ENCODE measurements at places on chromosomes 2 and 18.

DNA sequence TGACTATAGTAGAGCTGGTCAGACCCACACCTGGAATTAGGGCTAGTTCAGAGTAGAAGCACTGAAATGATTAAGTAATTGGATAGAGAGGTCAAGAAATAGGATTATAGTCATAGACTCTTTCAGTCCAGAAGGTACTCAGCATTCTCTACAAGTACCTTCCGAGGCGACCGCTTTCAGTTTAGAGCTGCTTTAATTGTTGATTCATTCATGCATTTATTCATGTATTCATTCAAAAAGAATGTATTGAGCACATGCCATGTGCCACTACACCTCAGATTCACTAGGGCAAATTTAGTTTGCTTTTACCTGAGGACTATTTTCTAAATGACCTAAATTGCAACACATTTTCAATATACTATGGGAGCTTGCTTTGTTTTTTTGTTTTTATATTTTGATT, 48.7 kb downstream of the CRIM1 start:
- DNase-seq, result no peak

- no peak for DNase-seq
These were observed 309.2 kb upstream of the TCF4 start for GRCh38 chr18:55897091-55897689.

DNA sequence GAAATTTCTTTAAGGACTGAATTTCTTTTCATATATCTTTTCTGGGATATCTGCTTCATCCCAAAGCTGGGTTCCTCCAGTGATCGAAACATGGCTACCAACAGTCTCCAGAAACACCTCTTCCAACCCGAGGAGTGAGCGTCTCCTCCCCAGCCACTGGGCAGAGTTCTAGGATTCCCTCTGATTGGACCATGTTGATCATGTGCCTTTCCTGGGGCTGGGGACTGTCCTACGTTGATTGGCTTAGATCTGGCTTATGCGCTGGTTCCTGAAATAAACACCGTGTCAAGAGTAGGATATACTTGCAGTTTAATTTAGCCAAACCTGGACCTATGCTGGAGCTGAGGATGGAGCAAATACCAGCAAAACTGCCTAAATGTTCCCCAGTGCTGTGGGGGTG, 55.5 kb upstream of the SLC16A14 start:
- DNase-seq, result no peak

- DNase-seq, result no peak
These were observed 714.2 kb downstream of the SUCLG1 start for GRCh38 chr2:83744855-83745254.

DNA sequence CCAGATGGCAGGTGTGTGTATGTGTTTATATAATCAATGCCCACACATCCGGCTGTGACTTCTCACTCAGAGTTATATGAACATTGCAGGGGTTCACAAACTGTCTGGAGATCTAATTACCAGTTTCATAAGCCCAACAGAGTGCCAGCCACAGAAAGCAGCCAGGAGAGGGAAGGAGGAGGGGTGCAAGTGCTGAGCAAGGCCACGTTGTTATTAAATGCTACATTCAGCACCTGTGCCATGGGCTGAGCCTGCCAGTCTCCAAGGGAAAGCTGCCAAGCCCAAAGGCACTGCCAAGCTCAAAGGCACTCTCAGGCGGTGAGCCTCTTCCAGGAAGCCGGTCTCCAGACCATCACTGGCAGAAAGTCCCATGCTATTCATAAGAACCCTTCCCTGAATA, 17.4 kb downstream of the XDH start:
- no peak for DNase-seq

GRCh38 chr2:106982350-106982749, 96.4 kb upstream of the ST6GAL2 start:
- DNase-seq, result peak; percentile 72

- no peak for DNase-seq
These were observed 161.9 kb upstream of the CRIM1 start for GRCh38 chr2:36193680-36194079.

GRCh38 chr18:35407871-35408481, 30.8 kb upstream of the ZNF396 start:
- DNase-seq, result peak; percentile 50

- no peak for DNase-seq
These were observed 127.6 kb upstream of the NPAS2 start for GRCh38 chr2:100692381-100692780.

- DNase-seq, result no peak
These were observed 48.1 kb upstream of the RAPH1 start for GRCh38 chr2:203583084-203583695.

DNA sequence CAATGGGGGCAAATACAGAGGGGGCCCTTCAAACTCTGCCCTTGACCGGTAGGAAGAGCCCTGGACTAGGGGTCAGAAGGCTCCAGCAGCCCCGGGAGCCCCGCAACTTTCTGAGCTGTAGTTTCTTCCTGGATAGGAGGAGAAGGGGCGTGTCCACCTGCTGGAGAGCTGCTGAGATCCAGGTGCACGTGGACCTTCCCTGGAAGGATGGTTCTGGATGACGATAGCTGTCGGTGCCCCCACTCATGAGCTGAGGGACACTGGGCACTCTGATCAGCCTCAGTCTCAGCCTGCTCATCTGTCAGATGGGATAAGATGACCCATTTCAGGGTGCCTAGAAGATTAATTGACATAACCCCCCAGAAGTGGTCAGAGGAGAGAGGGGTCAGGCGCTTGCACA, 125.2 kb upstream of the HDAC4 start:
- no peak for DNase-seq

DNA sequence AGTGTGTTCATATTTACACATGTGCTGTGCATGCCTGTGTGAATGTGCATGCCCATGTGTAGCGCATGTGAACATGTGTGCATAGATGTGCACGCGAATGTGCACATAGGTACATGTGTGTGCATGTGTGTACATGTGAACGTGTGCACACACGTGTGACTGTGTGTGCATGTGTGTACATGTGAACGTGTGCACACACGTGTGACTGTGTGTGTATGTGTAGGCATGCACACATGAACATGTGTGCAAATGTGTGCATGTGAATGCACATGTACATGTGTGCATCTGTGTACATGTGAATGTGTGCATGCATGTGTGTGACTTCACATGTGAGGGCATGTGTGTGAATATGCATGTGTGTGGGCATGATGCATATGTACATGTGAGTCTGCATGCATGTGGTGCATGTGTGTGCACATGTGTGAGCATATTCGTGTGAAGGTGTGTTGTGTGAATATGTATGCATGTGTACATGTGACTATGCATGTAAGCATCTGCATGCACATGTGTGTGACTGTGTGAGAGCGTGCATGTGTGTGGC, 122.4 kb downstream of the PTGR3 start:
- DNase-seq, result no peak

- DNase-seq, result no peak
These were observed 119.3 kb upstream of the RBBP8 start for GRCh38 chr18:22813648-22814328.

Measured in fibroblast of skin of left quadriceps (primary cell).